Upper lobe of left lung (tissue), 6 donors: ENCODE measurements at places on chromosomes 2 and 18. TPM values are rescaled to one million over a fixed set of nuclear protein-coding genes. Genes with fewer than 3 reads are reported as not detected.

Gene ZC3H8
- 4.7 TPM for total RNA-seq

Gene PTGR3
- total RNA-seq, result 26.8 TPM

Gene UGT1A5
- total RNA-seq, result not detected

Gene KHK
- total RNA-seq, result 6.0 TPM

Gene GCA
- total RNA-seq, result 37.4 TPM
